ENCODE measurements at places on chromosomes 2 and 18. TPM values are rescaled to one million over a fixed set of nuclear protein-coding genes. Genes with fewer than 3 reads are reported as not detected.

The COL4A3 gene
- 0.62 TPM for total RNA-seq

The C2orf66 gene
- total RNA-seq: 0.21 TPM

The MSH2 gene
- 43.5 TPM for total RNA-seq

The SLC38A11 gene
- not detected for total RNA-seq

The RAB3GAP1 gene
- 10.9 TPM for total RNA-seq

DNA sequence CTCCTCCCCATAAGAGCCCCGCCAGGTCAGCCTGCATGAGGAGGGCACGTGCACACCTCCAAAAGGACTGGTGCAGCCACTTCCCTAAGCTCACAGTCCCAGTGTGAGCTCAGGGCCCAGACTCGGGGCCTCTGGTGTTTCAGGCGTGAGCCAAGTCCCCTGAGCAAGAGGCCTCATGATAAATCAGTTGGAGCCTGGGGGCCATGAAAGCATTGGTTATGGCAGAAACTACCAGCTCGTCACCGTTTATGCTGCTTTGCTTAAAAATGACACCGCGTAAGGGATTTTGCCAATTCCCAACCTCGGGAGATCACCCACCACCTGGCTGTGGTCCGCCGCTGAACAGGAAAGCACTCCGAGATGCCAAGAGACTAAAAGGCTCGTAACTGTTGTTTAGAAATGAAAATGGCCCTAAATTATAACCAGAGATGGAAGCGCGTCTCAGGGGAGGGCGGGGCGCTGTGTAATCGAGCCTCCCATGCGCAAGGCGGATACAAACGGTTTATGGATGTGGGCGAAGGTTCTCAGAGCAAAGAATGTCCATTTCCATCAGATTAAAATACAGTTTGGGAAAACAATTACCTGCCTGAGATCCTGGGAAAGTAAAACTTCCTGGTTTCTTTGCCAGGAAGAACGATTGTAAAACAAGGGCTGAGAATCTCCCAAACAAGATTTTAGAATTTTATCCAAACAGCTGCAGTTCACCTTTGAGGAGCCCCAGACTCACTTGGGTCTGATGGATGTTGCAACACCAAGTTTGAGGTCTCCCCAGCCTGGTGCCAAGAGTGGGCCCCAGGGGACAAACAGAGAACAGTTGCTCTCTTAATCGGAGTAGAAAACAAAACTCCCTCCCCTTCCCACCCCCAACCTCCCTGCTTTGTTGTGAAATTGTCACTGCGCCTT is 141.4 kb downstream of the BCL2 start:
- DNase-seq: no peak

- no peak for DNase-seq
These were observed 14.3 kb upstream of the CD28 start for GRCh38 chr2:203692031-203692710.

GRCh38 chr2:162090109-162090508 is 16.1 kb upstream of the DPP4 start:
- no peak for DNase-seq

GRCh38 chr2:59706729-59707128 is 846.7 kb downstream of the BCL11A start:
- no peak for DNase-seq

DNA sequence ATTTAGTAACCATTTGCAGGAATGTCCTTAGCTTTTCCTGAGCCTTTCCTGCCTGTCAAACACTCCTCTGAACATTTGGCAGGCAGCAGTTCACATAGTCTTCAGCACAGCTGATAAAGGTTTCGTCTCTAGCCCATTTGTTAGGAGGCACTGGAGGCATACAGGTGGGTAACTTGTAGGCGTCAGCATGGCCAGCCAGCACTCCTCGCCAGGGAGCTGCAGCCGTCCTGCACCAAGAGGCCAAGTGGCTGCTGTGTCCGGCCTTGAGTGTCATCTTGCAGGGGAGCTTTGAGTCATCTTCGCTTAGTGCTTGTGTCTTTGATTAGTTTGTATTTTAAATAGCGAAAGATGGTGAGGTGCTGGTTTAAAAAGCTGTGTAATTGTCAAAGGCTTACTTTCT is 120.3 kb upstream of the NFATC1 start:
- DNase-seq: no peak

- DNase-seq: no peak
These were observed 59.5 kb downstream of the ABCG8 start for GRCh38 chr2:43898134-43898837.

DNA sequence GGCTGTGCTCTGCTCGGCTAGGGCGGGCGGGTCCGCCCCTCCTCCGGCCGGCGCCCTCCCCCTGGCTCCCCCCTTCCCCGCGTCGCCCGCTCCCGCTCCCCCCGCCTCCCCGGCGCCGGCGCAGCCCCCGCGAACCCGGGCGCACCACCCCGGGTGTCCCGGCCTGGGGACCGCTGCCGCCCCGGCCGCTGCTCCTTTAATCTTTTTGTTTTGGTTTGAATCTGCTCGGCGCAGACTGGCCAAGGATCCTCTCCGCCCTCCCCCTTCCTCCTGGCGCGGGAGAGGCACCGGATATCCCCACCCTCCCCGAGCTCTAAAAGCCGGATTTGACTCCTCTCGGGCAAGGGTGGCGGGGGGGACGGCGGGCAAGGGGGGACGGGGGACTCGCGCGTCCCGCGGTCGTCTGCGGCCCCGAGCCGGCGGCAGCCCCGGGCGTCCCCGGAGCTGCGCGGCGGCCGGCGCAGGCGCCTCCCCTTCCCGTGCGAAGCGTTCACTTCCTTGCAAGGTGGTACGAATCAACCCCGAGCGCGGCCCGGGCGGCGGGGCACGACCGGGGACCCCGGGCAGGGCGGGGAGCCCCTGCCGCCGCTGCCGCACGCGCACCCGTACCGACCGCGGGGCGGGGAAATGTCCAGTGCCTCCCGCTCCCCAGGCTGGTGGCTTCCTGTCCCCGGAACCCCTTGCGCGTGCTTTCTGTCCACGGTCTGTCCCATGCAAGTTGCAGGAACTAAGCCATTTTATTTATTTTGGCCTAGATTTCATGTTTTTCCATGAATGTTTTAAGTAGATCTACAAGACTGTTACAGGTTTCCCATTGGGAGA is at the start of gene PTGR3:
TSS of gene PTGR3 (minus strand) at position 11 of the 822 bp plus-strand sequence. CDS start 81 bp downstream, outside the sequence.
- peak; percentile 88 for DNase-seq

GRCh38 chr2:207385903-207386302 is 143.9 kb upstream of the CREB1 start:
- DNase-seq: no peak

Measured in natural killer cell treated with Interleukin-12 subunit alpha and Interleukin-12 subunit beta and Interleukin-15 and Interleukin-18, amount 100 ng/mL, for 72 hours (primary cell).